ENCODE measurements at places on chromosomes 12 and 14.

GRCh38 chr12:4874671-4875070 is 35.0 kb upstream of the KCNA1 start:
- DNase-seq = no peak

- DNase-seq = peak; percentile 11
These were observed 54.2 kb downstream of the C12orf42 start for GRCh38 chr12:103441437-103442181.

GRCh38 chr12:50597200-50598195 is 92.7 kb downstream of the DIP2B start:
- peak; percentile 31 for DNase-seq

GRCh38 chr12:3299929-3300832 is 190.8 kb upstream of the PRMT8 start:
- peak; percentile 59 for DNase-seq

DNA sequence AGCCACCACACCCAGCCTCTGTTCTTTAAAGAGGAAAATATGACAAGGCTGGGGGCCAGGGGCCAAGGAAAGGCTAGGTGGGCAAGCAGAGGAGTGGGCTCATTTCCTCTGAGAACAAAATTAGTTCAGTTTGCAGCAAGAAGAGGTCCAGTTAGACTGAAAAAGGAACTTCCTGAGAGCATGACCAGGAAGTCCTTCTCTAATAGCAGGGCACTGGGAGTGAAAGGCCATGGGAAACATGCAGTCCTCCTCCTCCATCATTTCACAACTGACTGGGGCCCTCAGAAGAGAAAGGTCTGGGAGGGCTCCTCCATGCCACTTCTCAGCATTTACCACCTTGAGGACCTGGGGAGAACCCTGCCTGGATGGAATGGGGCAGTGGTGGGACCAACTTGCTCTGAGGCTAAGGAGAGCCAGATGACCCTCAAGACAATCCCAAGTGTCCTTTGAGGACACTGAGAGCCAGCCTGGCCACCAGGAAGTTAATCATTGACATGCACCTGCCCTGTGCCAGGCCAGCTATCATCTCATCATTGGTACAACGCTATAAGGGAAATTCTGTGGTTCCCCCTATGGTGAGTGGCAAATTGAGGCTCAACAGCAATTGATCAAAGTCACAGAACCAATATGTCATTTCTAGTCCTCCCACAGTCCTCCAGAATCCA is 2.0 kb downstream of the AQP2 start:
- no peak for DNase-seq

- no peak for DNase-seq
These were observed 100.7 kb downstream of the TSPAN9 start for GRCh38 chr12:3177778-3178425.

GRCh38 chr12:97764700-97765099 is 302.1 kb downstream of the RMST start:
- no peak for DNase-seq

DNA sequence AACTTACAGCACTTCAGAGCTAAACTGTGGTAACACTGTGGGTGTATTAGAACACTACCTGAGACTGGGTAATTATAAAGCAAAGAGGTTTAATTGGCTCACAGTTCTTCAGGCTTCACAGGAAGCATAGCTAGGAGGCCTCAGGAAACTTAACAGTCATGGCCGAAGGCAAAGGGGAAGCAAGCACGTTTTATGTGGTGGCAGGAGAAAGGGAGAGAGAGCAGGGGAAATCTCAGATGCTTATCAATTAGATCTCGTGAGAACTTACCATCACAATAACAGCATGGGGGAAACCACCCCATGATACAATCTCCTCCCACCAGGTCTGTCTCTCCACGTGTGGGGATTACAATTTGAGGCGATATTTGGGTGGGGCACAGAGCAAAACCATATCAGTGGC is 512.6 kb downstream of the RERGL start:
- no peak for DNase-seq

- no peak for DNase-seq
These were observed 176.1 kb downstream of the AEBP2 start for GRCh38 chr12:19615384-19615725.

DNA sequence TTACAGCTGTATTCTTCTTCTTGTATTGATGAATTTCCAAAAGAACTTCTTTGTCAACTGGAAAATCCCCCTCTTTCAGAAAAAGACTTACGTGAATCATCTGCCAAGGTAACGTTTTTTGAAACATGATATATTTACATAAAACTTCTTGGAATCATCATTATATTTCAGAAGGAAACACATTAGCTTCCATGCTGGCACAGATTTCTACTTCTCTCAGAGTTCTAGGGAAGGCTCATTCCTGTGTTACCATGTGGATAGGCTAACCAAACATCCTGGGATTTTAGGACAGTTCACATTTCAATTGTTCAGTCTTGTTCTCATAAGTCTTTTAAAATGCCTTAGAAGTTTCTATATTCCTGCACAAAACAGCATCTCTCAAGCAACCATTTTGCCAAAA is 120.3 kb upstream of the NEDD1 start:
- DNase-seq = no peak

DNA sequence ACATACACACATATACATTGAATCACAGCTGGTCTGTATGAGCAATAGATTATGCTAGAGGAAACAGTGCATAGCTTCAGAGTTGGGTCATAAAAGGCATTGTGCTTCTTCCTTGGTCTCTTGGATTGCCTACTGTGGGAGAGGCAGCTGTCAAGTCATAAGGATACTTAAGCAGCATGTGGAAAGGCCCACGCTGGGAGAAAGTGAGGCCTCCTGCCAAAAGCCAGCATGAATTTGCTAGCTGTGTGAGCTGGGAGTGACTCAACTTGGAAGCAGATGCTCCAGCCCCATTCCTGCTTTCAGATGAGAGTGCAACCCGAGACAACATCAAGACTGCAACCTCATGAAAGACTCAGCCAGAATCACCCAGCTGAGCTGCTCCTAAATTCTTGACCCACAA is 311.9 kb upstream of the TBX3 start:
- no peak for DNase-seq

- no peak for DNase-seq
These were observed 12.5 kb downstream of the CIT start for GRCh38 chr12:119864591-119864990.

- DNase-seq = no peak
These were observed 11.1 kb upstream of the CLMN start for GRCh38 chr14:95330591-95331370.

DNA sequence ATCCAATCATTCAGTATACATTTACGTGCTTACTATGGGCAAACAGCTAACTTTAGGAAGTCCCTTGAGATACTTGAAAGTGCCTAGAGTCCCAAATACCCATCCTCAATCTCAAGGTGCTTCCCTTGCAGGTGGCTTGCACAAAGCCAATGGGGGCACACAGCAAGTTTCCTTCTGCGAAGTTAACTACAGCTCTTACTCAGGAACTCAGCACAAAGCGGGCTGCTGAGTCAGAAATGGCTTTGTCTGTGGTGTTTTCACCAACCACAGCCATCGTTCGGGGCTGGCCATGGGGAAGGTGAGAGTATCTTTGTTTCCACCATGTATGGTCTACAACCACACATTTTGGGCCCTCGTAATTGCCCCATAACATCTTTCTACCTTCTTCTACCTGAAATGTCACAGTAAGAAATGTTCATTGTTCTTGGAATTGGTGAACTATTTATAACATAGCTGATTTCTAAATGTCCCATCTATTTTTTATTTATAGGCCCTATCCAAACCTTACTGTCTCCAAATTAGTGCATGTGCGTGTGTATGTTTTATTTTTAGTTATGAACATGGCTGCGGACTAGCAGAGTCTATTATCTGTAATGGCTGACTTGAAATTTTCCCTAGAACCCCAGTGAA is 13.9 kb downstream of the MFAP5 start:
- peak; percentile 1 for DNase-seq

DNA sequence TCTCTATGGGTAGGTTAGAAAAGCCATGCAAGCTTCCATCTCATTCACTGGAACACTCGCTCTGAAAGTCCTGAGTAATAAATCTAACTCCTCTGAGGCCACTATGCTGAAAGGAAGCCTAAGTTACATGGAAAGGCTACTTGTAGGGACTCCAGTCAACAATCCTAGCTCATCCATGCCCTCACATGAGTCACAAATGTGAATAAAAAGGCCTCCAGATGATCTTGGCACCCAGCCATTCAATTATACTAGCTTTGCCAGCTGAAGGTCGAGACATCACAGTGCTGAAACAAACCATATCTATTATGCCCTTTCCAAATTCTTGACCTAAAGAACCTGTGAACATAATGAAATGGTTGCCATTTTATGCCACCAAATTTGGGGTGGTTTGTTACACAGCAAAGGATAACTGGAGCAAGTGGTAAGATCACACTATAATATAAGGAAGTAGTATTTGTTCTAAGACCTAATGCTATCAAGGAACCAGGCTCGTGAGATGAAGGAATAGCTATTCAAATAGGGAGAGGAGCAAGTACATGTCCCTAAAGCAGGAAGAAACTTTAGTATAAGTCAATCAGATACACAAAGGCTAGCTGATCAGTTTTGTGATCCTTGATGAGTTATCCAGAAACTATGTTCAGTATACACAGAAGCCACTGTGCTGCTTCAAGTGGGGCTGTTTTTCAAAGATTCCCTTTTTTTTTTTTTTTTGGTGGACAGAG is 142.1 kb downstream of the MED13L start:
- no peak for DNase-seq

- DNase-seq = no peak
These were observed 91.0 kb downstream of the LRRC74A start for GRCh38 chr14:76917158-76917596.

- DNase-seq = peak; percentile 60
These were observed 10.8 kb downstream of the FBXL14 start for GRCh38 chr12:1583421-1584078.

- DNase-seq = no peak
These were observed 1.4 kb upstream of the DNAJC22 start for GRCh38 chr12:49345051-49345824.

DNA sequence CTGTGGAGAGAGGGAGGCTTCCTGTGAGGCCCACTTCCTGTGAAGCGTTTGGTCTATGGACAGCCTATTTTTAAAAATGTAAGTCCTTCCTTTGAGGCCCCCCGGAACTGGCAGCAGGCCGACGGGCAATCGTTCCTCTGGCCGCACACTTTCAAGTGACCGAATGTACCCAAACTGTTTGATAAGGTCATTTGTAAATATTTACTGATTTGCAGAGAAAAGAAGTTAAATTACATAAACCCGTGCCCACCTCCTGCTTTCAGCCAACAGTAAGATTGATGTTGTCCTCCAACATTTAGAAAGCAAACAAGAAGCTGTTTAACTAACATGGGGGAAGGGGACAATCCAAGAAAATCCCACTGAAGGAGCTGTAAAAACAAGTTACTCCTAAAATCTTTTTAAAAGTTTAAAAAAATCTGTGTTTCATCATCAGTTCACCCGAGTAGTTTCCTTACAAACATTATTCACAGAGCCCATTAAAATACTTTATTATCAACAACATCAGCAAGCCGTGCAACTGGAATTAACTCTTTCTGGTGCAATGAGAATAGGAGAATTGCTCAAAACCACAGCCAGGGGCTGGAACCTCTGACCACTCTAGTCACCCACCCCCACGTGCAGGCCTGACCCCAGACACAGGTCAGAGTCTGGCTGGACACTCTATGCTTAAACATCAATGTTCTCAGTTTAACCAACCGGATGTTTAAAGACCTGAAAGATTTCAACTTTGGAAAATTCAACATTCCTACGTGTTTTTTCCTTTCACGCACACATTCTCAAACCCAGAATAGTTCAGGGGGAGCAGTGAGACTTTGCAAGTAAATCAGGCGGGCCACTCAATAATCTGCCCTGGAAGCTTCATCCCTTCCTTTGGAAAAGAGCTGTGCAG is 65.3 kb downstream of the FOXN3 start:
- no peak for DNase-seq

DNA sequence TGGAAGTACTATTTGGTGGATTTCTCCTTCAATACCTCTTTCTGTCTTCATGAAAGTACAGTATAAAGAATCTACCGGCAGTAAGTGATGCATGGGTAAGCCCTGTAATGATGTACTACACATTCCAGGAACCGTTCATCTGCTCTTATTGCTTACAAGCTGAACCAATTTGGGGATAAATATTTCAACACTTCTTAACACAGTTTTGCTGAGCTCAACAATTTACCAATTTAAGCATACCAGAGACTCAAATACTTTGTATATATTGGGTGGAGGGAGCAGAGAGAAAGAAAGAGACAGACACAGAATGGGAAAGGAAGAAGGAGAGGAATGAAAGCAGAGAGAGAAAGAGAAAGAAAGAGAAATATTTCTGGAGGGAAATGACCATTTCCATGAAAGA is 821.1 kb upstream of the FLRT2 start:
- DNase-seq = no peak

GRCh38 chr14:75196064-75196463 is 19.7 kb upstream of the TMED10 start:
- no peak for DNase-seq

GRCh38 chr14:43548368-43548767 is 958.7 kb downstream of the FSCB start:
- no peak for DNase-seq

GRCh38 chr14:80356413-80356812 is 145.1 kb upstream of the DIO2 start:
- DNase-seq = no peak

DNA sequence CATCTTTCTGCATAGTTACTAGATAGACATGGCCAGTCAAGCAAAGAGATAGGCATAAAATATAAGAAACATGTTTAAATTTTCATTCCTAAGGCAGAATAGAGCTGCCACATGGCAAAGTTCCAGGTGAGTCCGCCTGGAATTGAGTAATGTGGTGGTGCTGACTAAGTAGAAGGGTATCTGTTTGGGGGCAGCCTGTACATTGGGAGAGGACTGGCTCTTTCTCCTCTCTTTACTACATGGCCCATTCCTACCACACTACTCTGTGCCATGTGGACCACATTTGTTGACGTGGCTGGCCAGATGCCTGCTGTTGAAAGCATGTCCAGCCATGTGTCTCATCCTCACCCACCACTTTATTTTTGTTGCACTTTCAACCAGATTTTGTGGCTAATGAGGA is 354.0 kb downstream of the ETNK1 start:
- no peak for DNase-seq

GRCh38 chr12:27869567-27869966 is 89.5 kb upstream of the MANSC4 start:
- no peak for DNase-seq

DNA sequence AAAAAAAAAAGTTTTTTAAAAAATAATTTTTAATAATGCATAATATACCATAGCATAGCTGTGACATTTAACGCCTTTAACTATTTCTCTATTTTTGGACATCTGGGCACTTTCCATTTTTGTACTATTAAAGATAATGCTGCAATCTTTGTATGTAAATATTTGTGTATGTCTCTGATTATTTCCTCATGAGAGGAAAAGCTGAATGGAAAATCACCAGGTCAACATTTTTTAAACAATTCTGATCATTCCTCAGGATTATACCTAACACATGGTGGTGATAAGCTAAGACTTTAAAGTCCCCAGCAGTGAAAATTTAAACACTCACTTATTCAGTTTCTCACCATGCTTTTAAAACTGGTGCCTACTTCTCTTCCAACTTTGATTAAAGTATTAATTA is 31.3 kb upstream of the NR1H4 start:
- no peak for DNase-seq

Data from T-cell (primary cell).